ENCODE measurements at places on chromosomes 12 and 14. TPM values are rescaled to one million over a fixed set of nuclear protein-coding genes. Genes with fewer than 3 reads are reported as not detected.

Gene PIK3C2G
- total RNA-seq, result 5.8 TPM

Gene DTX1
- 4.9 TPM for total RNA-seq

Gene KRT79
- not detected for total RNA-seq

Gene HOXC9
- 16.5 TPM for total RNA-seq

Gene HVCN1
- total RNA-seq, result 7.1 TPM

Gene GSKIP
- total RNA-seq, result 30.5 TPM

Gene ARMH4
- 4.9 TPM for total RNA-seq

Gene DBX2
- not detected for total RNA-seq

Gene NPAS3
- total RNA-seq, result 5.0 TPM

Gene TMEM253
- total RNA-seq, result 0.41 TPM

Gene SARNP
- 51.1 TPM for total RNA-seq

Gene ARHGDIB
- total RNA-seq, result 151 TPM

Gene CLEC6A
- not detected for total RNA-seq

Gene CCDC38
- 0.31 TPM for total RNA-seq

Gene RGS6
- total RNA-seq, result 1.1 TPM

Gene TMEM116
- total RNA-seq, result 20.2 TPM

Gene FSCB
- not detected for total RNA-seq

Gene PRH1
- total RNA-seq, result 28.7 TPM

Gene KLHDC2
- 58.7 TPM for total RNA-seq

Gene C1QL4
- total RNA-seq, result 1.0 TPM

Gene PGF
- total RNA-seq, result 9.3 TPM

Gene PLD4
- total RNA-seq, result 3.2 TPM

Gene SLC17A8
- 0.16 TPM for total RNA-seq

Gene TMEM117
- 6.0 TPM for total RNA-seq

Gene MYF5
- total RNA-seq, result not detected

Gene COX8C
- total RNA-seq, result not detected

Gene BEGAIN
- total RNA-seq, result 1.4 TPM

Gene SLC25A47
- not detected for total RNA-seq

Gene MGP
- 811 TPM for total RNA-seq

Gene OAS1
- total RNA-seq, result 17.5 TPM

Gene HELB
- total RNA-seq, result 7.3 TPM

Measured in kidney (tissue), 22 donors.